ENCODE measurements at places on chromosomes 5 and 9.

DNA sequence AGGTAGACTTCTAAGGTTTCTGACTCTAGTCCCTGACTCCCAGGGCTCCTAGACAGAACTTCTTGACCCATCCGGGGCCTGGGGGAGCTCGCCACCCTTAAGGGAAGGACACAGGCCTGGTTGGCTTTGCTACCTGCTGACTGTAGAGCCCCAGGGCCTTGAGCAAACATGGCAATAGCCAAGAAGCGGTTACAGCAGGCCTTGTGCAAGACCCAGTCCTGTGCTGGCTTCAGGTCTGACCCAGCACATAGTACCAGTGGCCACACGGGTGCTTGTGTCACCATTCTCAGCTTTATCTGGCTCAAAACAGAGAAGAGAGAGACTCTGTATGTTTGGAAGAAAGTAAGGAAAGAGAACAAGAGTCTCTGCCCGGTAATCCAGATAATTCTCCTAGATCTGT lies 41.8 kb downstream of the AP3B1 start:
- no peak for DNase-seq

- no peak for DNase-seq
Measured at GRCh38 chr9:119838210-119838609, 469.0 kb upstream of the BRINP1 start.

DNA sequence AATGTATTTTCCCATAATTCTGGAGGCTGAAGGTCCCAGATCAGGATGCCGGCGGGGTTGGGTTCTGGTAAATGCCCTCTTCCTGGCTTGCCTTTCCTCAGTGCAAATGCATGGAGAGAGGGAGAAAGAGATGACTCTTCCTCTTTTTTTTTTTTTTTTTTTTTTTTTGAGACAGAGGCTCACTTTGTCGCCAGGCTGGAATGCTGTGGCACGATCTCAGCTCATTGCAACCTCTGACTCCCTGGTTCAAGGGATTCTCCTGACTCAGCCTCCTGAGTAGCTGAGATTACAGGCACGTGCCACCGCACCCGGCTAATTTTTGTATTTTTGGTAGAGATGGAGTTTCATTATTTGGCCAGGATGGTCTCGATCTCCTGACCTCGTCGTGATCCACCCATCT lies 300.0 kb upstream of the TAS2R1 start:
- DNase-seq = no peak

GRCh38 chr9:16656432-16657169 lies 213.9 kb downstream of the BNC2 start:
- no peak for DNase-seq

GRCh38 chr9:78365748-78366697 lies 69.1 kb downstream of the PSAT1 start:
- peak; percentile 48 for DNase-seq

GRCh38 chr9:4510546-4511322 lies 20.5 kb downstream of the SLC1A1 start:
- DNase-seq = no peak

GRCh38 chr9:121622387-121623203 lies 28.8 kb upstream of the DAB2IP start:
- DNase-seq = no peak

DNA sequence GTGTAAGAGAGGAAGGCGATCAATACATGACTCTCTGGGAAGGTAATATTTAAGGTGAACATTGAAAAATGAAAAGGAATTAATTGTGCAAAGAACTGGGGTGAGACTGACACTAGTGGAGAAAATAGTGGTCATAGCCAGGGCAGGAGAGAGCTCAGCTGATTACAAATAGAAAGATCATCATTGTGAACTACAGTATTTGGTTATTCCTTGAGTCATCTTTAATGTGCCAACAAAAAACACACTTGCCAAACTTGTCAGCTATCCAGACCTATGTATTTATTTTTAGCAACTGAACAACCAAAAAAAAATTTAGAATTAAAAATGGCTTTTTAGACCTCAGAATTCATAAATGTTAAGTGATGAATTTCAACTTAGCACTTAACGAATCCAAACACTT lies 749.8 kb upstream of the CDH9 start:
- no peak for DNase-seq

DNA sequence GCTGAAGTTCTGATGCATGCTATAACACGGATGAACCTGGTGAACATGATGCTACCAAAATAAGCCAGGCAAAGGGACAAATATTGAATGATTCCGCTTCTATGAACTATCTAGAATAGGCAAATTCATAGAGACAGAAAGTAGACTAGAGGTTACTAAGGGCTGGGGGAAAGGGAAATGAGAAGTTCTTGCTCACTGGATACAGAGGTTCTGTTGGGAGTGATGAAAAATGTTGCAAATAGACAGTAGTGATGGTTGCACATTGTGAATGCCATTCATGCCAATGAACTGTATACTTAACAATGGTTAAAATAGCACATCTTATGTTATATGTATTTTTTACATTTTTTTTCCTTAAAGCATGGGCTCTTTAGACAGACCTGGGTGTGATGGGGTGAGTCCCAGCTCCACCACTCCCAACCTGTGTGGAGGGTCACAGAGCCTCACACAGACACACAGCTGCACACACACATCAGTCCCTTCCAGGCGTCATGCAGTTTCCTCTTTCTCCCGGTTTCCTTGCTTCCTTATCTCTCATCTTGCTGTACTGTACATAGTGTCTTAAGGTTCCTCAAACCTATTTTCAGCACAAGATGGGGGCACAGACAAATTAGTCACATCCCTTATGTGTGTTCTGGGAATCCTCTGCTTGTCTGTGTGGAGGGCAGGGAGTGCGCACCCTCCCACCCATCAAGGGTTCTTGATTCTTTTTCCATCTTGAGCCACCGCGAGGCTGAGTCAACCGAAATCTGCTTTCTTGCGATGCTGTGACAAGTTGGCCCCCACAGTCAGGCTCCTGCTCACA lies 192.9 kb downstream of the CRB2 start:
- peak; percentile 31 for DNase-seq

DNA sequence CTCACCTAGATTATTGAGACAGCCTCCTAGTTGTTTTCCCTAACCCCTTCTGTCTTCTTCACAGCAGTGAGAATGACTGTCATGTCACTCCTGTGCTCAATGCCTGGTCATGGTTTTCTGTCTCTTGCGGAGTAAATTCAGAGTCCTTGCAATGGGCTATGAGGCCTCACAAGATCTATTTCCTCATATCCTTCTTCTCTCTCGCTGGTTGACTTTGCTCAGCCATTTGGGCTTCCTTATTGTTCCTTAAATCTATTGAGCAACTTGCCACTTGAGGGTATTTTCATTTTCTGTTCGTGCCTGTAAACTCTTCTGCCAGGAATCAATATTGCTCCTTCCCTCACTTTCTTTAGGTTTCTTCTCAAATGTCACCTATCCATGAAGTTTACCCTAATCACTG lies 9.0 kb downstream of the PPP3R2 start:
- DNase-seq = peak; percentile 35

DNA sequence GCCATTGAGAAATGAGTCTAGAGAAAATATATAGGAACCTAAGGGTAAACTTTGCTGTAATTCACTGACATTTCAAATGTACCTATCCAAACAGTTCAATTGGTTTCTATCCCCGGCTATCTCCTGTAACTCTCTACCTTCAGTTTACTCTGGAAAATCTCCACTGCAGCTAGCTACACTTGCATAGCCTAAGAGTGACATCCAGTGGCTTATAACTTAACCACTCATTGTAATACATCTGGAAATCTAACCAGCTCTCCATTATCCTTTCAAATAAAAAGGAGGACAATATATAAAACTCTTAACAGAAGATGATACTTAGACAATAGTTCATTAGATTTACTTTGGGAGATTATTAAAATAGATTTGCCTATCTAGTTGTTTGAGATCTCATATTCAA lies 35.3 kb upstream of the SPDL1 start:
- peak; percentile 16 for DNase-seq

All from hematopoietic multipotent progenitor cell treated with erythropoietin and hydrocortisone succinate and interleukin-3 and kit ligand, for 6 days (in vitro differentiated cells).